ENCODE measurements at places on chromosomes 4 and X.

- DNase-seq, result no peak
Measured at GRCh38 chr4:110630688-110631402, 8.0 kb upstream of the PITX2 start.

DNA sequence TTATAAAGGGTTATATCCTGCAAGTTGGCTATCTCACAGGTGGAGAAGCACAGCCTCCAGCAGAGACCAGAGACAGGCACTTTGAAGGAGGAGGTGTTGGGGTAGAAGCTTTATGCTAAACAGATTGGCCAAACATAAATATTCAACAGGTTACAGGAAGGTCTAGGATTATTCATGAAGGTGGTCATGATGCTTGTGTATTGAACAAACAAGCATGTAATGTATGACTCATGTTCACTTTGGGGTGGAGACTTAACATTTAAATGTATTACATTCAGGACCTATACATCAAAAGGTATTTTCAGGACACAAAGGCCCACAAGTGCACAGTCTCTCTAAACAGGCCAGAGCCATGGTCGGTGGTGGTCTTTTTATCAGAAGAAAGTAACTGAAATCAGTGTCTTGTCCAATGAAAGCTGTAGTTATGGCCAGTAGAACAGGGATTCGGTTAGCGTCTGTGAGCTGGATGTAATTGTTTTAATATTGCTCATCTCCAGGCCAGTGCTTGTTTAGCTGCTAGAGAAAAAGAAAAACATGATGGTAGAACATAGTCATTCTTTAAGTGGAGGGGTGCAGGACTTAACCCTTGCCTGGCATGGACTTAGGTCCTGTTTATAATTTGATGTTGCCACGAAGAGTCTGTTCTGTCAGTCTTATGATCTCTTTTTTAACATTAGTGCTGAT, 555.2 kb upstream of the PCDH10 start:
- DNase-seq, result no peak

GRCh38 chr4:14934704-14935390, 67.4 kb upstream of the CPEB2 start:
- DNase-seq, result no peak

DNA sequence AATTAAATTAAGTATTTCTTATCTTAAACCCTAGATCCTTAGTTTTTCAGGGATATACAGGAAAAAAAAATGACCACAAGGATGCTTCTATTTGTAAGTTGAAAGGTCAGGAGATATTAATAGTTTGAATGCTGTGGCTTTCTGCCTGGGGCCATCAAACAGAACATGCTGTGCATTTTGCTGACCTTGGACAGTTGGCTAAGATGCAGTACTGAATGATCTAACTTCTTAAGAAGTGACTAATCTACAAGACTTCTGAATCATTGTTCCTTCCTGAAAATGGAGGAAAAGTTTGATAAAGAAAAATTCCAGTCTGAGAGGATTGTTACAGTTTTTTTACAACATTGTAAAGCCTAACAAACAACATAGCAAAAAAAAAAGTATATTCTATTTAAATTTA, 237.8 kb upstream of the JADE1 start:
- no peak for DNase-seq

DNA sequence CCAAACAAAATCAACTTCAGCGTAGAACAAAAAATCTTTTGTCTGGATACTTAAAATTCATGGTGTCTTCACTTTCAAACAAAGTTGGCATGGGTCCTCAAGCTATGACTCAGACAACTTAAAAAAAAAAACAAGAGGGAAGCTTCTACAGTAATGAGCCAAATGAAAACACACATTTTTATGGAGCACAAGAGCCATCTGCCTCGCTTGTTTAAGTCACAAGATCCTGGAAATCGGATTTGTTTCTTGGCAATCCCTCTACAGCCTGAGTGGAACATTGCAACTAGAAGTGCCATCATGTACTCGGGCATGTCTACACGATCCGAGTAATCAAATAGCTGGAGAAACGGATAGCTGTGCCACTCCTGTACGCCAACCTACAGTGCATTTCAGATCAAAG, 22.6 kb downstream of the LAMP2 start:
- no peak for DNase-seq

DNA sequence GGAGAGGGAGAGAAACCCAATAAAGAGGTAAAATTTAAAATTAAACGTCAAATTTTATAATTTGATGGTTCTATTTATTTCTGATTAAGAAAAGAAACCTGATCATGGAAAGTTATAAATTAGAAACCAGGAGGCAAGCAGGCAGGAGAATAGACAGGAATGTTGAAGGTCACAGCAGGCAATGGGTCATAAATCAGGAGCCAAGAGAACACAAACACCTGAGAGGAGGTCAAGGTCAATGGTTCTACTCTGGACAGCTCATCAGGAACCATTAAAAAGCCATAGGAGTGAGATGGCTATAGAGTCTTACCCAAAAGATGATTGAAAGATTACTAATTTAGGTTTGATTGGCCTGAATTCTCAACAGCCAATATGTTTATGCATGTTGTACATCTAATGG, 126.9 kb upstream of the HCCS start:
- no peak for DNase-seq

GRCh38 chr4:22014222-22014741, 65.7 kb upstream of the KCNIP4 start:
- no peak for DNase-seq

- no peak for DNase-seq
Measured at GRCh38 chr4:142474398-142475087, 371.6 kb downstream of the INPP4B start.

GRCh38 chr4:158613046-158613445, 58.6 kb downstream of the C4orf46 start:
- DNase-seq, result no peak

DNA sequence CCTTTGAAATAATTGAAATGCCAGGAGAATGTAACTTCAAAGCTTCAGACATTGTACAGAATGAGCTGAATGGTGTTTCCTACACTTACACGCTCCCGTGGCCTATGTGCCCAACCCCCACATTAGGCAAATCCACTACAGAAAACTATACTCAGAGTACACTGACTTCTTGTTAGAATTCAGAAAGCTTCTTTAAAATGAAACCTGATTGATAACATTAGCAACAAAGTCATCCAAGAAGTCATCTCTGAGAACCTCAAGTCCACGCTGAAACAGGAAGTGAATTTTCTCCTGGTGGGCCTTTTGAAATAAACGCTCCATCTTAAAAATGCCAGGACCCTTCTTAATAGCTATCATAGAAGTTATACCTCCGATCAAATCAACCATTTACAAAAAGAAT, 136.3 kb downstream of the TSPAN5 start:
- no peak for DNase-seq

DNA sequence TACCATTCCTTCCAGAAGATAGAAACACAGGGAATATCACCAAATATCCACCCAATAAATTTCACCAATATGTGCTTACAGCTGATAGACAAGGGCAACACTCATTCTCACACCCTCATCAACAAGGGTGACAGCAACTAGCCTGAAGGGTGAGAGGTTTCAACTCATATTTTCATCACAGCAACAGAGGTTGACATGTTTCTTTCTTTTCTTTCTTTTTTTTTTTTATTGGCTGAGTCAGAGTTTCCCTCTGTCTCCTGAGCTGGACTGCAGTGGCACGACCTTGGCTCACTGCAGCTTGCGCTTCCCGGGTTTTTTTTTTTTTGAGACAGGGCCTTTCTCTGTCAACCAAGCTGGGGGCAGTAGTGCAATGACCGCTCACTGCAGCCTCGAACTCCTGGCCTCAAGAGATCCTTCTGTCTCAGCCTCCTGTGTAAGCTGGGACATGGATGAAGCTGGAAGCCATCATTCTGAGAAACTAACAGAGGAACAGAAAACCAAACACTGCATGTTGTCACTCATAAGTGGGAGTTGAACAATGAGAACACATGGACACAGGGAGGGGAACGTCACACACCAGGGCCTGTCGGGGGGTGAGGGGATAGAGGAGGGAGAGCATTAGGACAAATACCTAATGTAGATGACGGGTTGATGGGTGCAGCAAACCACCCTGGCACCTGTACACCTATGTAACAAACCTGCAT, 27.5 kb upstream of the ASMTL start:
- no peak for DNase-seq

GRCh38 chr4:10605746-10606482, 78.7 kb downstream of the CLNK start:
- DNase-seq, result no peak

DNA sequence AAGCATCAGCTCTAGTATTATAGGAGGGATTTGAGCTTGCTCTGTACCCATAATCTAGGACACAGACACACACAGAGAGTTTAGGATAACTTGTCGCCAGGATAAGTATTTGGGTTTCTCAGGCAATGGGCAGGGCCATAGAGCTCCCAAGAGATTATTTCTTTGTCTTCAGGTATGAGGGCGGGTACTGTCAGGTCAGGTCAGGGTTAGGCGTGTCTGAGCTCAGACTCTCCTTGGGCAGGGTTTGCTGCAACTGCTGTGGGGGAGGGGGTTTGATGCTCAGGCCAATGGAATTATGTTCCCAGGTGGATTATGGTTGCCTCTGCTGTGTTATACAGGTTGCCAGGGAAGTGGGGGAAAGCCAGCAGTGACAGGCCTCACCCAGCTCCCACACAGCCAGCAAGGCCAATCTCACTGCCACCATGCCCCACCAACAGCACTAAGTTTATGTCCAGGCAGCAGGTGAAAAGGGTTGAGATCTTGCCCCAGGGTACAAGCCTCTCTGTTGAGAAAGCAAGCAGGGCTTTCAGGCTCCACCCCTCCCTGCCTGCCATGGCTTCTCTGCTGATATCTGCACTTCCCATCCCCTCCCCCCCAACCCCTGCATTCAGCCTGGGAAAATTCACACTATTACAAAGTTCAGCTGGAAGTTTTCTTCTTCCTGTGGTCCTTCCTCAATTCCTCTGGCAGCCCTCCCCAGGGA, 101.3 kb downstream of the RRAGB start:
- no peak for DNase-seq

DNA sequence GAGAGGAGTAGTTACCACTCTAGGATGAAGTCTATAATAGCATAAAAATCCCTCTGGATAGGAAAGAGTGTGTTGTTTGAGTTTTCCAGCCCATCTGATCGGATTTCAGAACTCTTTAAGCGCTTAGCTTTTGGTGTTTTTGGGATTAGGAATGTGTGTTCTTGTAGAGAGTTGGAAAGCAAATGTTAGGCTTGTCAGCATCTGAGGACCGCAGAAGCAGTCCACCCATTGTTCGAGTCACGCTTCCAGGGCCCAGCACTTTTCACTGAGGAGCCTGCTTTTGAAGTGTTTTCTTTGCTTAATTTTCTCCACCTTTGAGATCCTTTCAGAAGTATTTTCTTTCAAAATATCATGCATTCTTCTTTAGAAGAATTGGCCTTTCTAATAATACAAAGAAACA, 306.2 kb downstream of the TENM3 start:
- DNase-seq, result no peak

All from NCI-H1930 (cell line).